ENCODE measurements at places on chromosomes 6 and 20.
A peak's percentile ranks its signal among the peaks of the same experiment; 100 is the strongest.

DNA sequence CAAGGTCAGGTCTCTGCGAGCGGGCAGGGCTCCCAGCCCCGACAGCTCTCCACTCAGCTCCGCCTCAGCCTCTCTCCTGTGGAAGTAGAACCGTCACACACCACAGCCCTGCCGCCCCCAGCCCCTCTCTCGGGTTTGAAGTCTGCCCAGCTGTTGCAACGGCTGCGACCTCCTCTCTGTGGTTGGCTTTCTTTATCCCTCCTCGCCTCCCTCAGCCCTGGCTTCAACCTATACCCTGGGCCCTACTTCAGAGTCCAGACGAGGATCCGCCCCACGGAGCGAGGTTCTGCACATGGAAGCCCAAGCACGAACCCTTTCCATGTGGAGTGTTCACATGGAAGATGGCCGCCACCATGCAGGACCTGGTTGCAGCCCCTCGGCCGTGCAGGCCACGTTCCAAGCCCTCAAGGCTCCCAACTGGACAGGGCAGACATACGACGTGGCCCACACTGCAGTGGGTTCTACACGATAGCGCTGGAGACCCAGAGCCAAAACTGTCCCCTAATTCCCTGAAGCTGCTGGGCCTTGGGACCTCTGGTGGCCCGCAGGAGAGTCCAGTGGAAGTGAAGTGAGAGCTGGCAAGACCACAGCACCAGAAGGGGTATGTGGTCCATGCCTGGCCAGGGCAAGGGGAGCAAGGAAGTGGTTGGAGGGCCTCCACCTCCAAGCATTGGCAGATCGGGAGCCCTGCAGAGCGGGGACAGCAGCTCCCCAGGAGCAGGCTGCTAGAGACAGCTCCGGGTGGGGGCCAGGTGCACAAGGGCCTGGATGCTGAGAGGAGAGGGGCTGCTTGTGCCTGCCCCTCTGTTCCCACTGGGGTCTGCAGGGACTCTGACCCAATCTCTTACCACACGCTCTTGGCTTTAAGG lies 69.8 kb downstream of the GINS1 start:
- no peak for DNase-seq

- DNase-seq = no peak
These were observed 20.1 kb downstream of the JAG1 start for GRCh38 chr20:10653599-10654249.

DNA sequence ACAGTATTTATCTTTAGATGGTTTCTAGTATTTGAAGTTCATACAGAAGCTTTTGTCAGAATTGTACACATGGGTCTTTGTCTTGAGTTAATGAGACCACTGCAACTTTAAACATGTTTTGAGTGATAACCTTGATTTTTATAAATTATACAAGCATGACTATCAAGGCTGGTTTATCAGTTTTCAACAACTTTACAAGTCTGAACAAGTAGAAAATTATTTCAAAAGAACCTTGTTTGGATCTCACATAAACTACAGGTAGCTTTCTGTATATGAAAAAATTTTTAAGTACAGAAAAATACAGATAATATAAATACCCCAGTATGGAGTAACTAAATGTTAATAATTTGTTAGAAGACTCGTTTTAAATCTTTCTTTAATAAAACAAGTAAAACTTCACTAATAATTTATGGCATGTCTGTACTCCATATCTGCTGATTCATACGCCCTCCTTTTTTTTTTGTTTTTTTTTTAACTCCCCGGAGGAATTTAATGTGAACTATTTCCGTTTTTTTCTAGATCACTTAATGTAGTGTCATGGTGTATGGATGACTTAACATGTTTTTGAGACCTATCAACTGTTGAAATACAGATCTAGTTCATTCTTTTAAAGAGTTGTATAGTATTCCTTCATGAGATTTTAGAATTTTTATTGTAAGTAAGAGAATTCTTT lies 18.3 kb downstream of the VAPB start:
- no peak for DNase-seq

DNA sequence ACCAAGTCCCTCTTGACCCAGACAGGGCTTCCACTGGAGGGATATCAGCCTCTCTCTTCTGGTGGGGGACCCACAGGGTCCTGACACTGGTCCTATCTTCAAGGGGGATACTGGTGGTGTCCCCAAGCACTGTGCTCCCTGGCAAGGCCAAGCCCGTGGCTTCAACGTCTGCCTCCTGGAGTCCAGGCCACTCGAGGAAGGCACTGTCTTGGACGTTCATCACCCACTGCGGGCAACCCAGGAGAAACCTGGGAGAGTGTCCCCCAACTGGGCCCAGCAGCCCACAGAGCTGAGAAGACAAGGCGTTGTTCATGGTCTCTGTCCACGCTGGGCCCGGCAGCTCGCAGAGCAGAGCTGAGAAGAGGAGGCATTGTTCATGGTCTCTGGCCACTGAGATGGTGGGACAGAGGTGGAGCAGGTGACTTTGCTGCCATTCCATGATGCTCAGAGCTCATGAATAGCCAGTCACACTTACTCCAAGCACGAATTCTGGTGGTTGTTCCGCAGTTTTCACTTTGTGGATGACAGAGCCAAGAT lies 37.5 kb upstream of the FRMD1 start:
- DNase-seq = no peak

DNA sequence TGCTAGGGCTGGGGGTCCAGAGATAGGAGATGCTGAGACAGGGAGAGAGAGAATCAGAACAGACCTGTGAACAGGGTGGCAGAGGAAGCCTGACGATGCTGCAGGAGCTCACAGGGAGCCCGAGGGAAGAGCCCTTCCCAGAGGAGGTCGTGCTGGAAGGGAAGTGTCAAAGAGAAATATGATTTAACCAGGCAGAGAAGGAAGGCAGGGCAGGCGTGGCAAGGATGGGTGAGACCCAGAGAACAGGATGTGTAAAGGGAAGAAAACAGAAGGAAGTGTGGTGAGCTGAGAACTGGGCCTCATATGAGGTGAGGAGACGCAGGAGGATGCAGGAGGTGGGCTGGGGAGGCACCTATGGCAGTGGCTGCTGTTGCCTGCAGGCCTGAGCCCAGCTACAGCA lies 105.6 kb downstream of the ZDHHC14 start:
- DNase-seq = no peak

- no peak for DNase-seq
These were observed 174.9 kb upstream of the PRND start for GRCh38 chr20:4546786-4547185.

DNA sequence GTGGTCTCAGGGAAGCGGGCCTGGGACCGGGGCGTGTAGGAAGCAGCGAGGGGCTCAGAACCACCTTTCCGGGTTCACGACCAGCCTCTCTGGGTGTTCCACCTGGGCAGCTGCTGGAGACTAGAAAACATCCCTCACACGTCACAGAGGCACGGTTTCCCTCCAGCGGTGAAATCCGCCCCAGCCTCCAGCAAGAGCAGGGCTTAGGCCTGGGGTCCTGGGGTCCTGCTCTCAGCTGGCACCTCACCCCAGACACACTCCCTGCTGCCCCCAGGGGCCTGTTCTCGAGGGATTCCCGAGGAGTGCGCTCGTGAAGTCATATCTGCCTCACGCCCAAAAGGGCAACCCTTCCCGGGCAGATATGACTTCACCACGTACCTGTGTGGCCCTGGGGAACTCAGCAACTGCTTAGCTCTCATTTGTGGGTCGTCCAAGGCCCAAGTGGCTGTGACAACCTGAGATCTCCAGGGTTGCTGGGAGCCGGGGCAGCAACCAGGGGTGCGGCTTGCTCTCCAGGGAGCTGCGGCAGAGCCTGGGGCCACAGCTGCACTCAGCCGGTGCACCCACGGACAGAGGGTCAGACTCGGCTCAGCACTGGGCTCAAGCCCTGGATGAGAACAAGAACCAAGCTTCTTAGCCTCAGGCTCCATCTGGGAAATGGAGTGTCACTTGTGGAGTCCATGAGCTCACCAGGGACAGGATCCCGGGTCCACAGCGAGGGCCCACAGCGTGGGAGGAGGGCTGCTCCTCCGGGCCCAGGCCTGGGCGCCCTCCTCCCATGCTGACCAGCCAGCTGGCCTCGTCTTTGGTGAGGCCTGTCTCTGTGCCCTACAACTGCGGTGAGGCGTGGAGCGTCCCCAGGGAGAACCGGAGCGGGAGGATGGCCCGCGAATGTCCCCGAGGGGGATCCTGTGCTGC lies 661 bp downstream of the FNDC11 start:
- DNase-seq = no peak

GRCh38 chr6:121873595-121873994 lies 438.1 kb downstream of the GJA1 start:
- no peak for DNase-seq

GRCh38 chr6:68756454-68757375 lies 121.6 kb downstream of the ADGRB3 start:
- peak; percentile 74 for DNase-seq

DNA sequence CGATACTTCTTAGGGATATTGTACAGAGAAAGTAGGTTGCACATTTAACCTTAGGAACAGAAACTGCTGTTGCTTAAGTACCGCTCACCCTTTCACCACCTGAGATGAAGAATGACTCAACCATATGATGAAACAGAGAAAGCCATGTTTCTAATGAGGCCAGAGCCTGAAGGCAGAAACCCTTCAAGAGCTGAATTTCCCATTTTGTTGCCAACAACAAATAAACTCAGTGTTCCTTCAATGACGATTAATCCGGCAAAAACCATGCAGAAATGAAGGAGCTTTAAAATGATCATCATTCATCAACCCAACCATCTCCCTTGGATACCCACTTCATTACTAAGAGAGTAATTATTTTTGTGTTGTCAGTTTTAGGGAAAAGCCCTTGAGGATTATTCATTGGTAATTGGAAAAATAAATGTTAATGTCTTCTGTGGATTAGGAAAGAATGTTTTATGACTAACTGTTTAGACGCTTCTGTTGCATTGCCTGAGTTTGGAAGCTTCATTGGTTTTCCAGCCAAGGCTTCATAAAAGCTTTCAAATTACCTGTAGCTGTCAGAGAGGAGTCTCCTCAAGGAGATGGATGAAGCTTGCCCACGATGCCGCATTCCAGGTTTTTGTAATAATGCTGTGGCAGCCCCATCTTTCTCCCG lies 112.1 kb upstream of the IYD start:
- no peak for DNase-seq

- DNase-seq = no peak
These were observed 155.8 kb downstream of the RNGTT start for GRCh38 chr6:88807622-88808021.

GRCh38 chr6:12818324-12818723 lies 101.8 kb downstream of the PHACTR1 start:
- DNase-seq = no peak

All from NCI-H2171 (cell line).